ENCODE measurements at places on chromosomes 13 and 19.

DNA sequence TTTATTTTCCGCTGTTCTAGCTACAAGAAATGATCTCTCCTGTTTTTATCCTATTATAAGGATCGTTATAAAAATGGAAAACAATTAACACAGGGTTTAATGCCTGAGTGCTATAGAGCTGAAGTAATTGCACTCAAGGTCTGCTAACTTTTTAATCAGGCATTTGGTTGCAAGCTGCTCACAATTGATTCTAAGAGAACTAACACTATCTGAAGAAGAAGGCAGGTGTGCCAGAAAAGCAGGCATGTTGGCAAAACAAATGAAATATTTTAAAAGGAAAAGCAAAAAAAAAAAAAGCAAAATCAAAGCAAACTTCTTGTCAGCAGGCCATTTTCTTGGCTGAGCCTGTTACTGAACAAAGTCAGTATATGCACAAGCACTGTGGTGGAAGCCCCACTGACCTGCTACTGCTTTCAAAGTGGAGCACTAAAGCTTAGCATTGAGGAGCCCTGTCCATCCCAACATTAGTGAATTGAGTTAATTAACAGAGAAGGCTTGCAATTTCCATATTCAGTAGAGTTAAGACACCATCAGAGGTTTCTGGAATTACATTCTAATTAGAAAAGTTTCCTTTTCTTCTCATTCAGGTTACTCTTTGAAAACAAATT lies 574.2 kb downstream of the PCDH9 start:
- DNase-seq = no peak
- H3K27me3 ChIP-seq = no peaks in the 10 kb centered on the region
- H3K27ac ChIP-seq = no peak overlapping the region
- no peaks in the 10 kb centered on the region for H3K4me1 ChIP-seq
- no peaks in the 10 kb centered on the region for H3K36me3 ChIP-seq
- no peak overlapping the region for H3K4me3 ChIP-seq

- H3K4me1 ChIP-seq = no peaks in the 10 kb centered on the region
- DNase-seq = peak; percentile 89
- no peaks in the 10 kb centered on the region for H3K27me3 ChIP-seq
- peak overlapping the region; percentile 13 for H3K27ac ChIP-seq
These were observed 56.2 kb downstream of the USPL1 start for GRCh38 chr13:30673669-30674521.

DNA sequence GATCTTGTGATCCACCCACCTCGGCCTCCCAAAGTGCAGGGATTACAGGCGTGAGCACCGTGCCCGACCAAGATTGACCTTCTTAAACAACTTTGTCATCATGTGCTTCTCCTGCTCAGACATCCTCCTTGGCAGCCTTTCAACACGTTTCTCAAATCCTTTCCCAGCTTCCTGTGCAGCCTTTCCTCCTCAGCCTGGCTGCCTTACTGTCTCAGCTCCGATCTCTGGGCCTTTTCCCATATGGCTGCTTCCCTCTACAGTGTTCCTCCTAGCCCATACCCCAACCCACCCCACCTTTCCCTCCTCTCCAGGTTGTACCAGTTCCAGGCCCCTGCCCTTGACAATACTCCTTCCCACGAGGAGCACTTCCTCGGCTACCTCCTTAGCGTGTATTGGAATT lies 7.2 kb downstream of the PHF11 start:
- no peak overlapping the region for H3K4me3 ChIP-seq
- no peak overlapping the region for H3K27ac ChIP-seq

DNA sequence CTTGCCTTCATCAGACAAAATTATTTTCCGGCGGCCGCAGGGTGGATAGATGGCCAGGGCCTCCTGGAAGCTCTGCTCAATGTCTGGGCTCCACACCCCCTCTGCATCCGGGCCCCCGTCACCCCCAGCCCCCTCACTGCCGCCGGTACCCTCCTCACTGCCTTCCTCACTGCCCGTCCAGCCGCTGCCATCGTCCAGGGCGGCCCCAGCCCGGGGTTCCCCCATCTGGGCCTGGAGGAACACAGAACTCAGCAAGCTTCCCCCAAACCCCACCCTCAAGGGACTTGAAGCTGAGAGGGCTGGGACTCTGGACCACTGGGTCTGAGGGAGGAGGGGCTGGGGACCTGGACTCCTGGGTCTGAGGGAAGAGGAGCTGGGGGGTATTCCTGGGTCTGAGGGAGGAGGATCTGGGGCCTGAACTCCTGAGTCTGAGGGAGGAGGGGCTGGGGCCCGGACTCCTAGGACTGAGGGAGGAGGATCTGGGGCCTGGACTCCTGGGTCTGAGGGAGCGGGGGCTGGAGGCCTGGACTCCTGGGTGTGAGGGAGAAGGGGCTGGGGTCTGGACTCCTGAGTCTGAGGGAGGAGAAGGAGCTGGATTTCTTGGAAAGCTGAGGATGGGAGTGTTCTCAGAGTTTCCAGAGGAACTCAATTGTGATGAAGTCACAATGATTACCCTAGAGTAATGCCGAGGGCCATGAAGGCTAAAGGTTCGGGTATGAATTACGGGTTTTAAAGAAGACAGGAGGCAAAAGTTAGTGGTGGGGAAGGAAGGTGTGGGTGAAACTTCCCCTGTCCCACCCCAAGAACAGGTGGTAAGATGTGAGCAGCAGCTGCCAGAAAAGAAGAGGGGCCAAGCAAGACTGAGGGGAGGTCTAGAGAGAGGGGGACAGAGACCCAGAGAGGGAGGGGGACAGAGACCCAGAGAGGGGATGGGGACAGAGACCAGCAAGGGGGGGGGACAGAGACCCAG lies 2.1 kb downstream of the TEAD2 start:
- no peak overlapping the region for H3K4me3 ChIP-seq
- no peaks in the 10 kb centered on the region for H3K36me3 ChIP-seq
- H3K27ac ChIP-seq = no peak overlapping the region
- 0 out of 2 replicates have a peak, but pooled peaks cover 4% of the 10 kb centered on the region for H3K4me1 ChIP-seq

DNA sequence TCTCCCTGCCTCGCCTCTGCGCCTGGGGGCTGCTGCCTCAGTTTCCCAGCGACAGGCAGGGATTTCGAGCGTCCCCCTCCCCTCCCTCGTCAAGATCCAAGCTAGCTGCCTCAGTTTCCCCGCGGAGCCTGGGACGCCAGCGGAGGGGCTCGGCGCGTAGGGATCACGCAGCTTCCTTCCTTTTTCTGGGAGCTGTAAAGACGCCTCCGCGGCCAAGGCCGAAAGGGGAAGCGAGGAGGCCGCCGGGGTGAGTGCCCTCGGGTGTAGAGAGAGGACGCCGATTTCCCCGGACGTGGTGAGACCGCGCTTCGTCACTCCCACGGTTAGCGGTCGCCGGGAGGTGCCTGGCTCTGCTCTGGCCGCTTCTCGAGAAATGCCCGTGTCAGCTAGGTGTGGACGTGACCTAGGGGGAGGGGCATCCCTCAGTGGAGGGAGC lies 722 bp upstream of the ICAM1 start:
- H3K4me1 ChIP-seq = 0 out of 2 replicates have a peak, but pooled peaks cover 13% of the 10 kb centered on the region
- peak overlapping the region; percentile 46 for H3K27ac ChIP-seq
- H3K36me3 ChIP-seq = no peaks in the 10 kb centered on the region
- peak overlapping the region; percentile 57 for H3K4me3 ChIP-seq

DNA sequence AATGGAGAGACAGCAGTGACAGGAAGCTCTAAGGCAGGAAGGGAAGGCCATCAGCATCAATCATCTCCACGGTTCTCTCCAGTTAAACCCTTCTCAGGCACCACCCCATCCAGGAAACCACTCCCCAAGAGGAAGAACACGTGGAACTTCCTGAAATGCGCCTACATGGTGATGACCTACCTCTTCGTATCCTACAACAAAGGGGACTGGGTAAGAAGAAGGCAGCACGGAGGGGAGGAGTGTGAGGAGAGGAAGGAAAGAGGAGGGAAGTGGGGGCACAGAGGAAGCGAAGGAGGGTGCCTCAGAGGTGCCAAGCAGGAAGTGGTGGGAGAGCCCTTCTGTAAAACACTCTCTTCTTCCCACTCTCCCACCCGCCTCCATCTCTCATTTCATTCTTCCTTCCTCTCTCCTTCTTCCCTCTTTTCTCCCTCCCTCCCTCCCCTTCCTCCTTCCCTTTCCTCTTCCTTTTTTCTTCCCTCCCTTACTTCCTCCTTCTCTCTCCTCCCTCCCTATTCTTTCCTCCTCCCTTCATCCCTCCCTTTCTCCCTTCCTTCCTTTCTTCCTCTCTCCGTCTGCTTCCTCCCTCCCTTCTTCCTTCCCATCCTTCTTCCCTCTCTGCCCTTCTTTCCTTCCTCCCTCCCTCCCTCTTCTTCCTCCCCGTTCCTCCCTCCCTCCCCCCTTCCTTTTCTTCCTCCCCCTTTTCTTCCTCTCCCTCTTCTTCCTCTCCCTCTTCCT lies 12.6 kb downstream of the ZSCAN5A start:
- H3K27ac ChIP-seq = no peak overlapping the region
- no peaks in the 10 kb centered on the region for H3K27me3 ChIP-seq
- DNase-seq = no peak
- no peaks in the 10 kb centered on the region for H3K4me1 ChIP-seq
- no peak overlapping the region for H3K4me3 ChIP-seq
- no peaks in the 10 kb centered on the region for H3K36me3 ChIP-seq

- H3K27me3 ChIP-seq = peaks cover 46% of the 10 kb centered on the region
- H3K27ac ChIP-seq = no peak overlapping the region
- H3K4me1 ChIP-seq = no peaks in the 10 kb centered on the region
- no peaks in the 10 kb centered on the region for H3K36me3 ChIP-seq
These were observed 112.7 kb upstream of the TSHZ3 start for GRCh38 chr19:31461814-31462539.

DNA sequence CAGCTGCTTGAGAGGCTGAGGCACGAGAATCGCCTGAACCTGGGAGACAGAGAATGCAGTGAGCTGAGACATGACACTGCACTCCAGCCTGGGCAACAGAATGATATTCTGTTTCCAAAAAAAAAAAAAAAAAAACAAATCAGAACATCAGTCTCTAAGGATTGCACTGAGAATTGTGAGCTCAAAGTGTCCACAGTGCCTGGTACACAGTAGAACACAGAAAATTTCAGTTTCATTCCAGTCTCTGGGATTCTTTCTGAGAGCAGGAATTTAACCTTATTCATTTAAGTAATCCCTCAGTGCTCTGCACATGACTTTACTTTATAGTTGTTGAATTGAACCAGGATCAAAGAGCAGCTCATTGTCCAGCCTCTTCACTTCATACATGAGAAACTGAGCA lies 25.9 kb upstream of the GATAD2A start:
- H3K4me3 ChIP-seq = no peak overlapping the region
- H3K4me1 ChIP-seq = peaks cover 15% of the 10 kb centered on the region
- H3K36me3 ChIP-seq = no peaks in the 10 kb centered on the region
- DNase-seq = no peak
- H3K27ac ChIP-seq = no peak overlapping the region

DNA sequence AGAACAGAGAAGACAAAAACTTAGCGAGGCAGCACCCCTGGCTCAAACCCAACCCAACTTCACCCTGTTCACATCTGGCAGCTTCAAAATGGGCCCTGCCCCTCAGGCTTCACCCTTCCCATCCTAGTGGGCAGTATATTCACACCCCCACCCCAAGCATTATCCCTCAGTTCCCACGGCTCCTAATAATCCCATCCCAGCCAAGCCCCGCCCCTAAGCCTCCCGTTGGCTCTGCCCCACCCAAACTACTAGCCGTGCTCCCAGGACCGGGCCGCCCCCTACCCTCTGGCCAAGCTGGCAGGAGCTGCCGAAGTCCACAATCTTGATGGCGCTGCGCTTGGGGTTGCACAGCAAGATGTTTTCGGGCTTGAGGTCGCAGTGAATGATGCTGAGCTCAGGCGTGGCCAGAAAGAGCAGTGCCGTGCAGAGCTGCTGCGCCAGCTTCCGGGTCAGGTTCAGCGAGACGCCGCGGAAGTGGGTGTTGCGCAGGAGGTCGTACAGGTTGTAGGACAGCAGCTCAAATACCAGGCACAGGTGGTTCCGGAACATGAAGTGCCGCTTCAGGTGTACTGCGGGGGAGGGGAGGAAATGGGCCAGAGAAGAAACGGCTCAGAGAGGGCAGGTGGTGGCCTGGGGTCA lies 5.8 kb downstream of the DYRK1B start:
- no peak overlapping the region for H3K27ac ChIP-seq
- no peak overlapping the region for H3K4me3 ChIP-seq
- peaks cover 13% of the 10 kb centered on the region for H3K4me1 ChIP-seq
- H3K36me3 ChIP-seq = no peaks in the 10 kb centered on the region
- no peaks in the 10 kb centered on the region for H3K27me3 ChIP-seq

DNA sequence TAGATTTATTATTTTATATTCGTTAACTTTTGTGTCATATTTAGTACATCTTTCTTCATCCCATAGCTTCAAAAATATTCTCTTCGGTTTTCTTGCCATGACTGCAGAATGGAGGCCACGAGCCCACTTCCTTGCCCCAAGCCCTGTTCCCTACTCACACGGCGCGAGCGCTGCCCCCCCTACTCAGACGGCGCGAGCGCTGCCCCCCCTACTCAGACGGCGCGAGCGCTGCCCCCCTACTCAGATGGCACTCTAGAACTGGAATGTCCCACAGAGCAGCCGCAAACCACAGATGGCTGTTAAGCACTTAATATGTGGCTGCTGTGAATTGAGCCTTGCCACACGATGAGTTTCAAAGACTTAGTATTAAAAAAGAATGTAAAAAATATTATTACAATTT lies 102.2 kb upstream of the PEG3 start:
- no peak for DNase-seq
- H3K4me1 ChIP-seq = no peaks in the 10 kb centered on the region
- H3K27ac ChIP-seq = no peak overlapping the region

- H3K4me1 ChIP-seq = no peaks in the 10 kb centered on the region
- peak; percentile 27 for DNase-seq
- no peaks in the 10 kb centered on the region for H3K27me3 ChIP-seq
- H3K36me3 ChIP-seq = no peaks in the 10 kb centered on the region
These were observed 924 bp downstream of the RGCC start for GRCh38 chr13:41458187-41458760.

DNA sequence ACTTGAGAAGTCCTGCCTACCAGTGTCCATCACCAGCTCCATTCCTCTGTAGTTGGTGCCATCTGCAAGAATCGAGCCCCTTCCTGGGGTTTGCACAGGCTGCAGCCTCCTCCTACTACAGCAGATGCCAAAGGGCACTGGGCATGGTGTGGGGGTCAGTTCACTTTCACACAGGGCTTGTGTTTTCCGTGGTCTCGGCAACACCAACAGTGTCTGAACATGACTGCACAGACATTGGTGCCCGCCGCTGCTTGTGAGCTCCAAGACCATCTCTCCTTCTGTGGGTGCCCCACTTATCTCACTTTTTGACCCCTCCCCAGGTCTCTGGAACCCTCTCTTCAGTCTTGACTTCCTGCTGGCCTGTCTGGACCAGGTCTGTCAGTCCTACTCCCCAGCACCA lies 15.2 kb downstream of the ZNF446 start:
- no peak overlapping the region for H3K27ac ChIP-seq
- peaks cover 13% of the 10 kb centered on the region for H3K27me3 ChIP-seq
- no peak overlapping the region for H3K4me3 ChIP-seq

DNA sequence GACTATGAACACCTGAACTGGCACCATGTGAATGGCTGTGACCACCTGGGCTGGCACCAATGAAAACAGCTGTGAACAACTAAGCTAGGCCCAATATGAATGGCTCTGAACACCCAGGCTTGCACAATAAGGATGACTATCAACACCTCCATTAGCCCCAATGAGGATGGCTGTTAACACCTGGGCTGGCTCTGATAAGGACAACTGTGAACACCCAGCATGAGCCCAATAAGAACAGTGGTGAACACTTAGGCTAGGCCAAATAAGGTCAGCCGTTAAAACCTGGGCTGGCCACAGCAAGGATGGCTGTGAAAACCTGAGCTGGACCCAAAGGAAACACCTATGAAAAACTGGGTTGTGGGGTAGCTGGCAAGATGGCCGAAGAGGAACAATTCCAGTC lies 1163.1 kb downstream of the UQCRFS1 start:
- H3K4me1 ChIP-seq = no peaks in the 10 kb centered on the region
- no peak overlapping the region for H3K4me3 ChIP-seq
- DNase-seq = no peak
- no peaks in the 10 kb centered on the region for H3K36me3 ChIP-seq
- H3K27me3 ChIP-seq = no peaks in the 10 kb centered on the region

GRCh38 chr19:534088-534487 lies 2.5 kb downstream of the CDC34 start:
- H3K4me3 ChIP-seq = no peak overlapping the region
- no peak overlapping the region for H3K27ac ChIP-seq
- H3K4me1 ChIP-seq = peaks cover 7% of the 10 kb centered on the region
- peaks cover 6% of the 10 kb centered on the region for H3K27me3 ChIP-seq

Measured in MM.1S (cell line).